ENCODE measurements at places on chromosomes 13 and 19.

DNA sequence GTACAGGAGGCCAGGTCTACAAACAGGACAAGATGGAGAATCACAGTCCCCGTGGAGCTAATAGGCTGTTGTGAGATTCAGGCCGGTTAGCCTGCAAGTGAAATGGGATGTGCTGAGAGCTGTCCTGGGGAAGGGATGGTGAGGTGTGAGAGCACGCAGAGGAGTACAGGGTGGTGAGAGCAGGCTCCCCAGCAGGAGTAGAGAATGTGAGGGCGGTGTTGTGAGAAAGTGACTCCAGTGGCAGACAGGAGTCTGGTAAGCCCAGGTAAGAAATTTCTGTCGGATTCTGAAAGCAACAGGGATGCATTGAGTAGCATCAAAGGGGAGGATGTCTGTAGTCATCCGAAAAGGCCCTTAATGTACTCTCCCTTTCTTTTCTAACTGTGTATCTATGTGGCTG is 50.7 kb upstream of the GPR183 start:
- no peak for DNase-seq

DNA sequence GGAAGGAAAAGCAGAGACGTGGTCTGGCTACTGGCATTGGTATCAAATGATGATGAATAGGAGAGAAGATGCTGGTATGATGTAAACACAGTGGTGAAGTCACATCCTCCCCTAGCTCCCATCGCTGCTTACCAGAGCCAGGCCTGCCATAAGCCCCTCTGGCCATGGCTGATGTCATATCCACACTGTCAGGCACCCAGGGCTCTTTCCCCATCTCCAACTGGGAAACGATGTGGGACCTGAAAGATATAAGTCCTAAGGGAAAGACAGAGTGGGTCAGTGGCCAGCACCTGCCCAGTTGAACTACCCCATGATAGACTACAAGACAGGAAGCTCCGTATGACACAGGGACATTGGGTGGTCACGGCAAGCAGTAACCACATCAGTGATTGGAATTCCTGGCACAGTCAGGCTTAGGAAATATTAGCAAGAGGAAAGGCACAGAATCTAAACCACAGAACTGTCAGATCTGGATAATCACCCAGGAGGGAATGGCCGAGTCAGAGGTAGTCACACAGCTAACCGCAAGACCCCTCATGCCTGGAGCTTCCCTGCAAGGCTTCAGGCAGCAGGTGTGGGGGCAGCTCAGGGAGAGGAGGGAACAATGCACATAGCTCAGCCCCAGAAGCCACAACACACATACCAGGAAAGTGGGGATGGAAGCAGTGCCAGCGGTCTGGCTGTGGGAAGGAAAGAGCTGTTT is 3.8 kb downstream of the ZNF792 start:
- no peak for DNase-seq

DNA sequence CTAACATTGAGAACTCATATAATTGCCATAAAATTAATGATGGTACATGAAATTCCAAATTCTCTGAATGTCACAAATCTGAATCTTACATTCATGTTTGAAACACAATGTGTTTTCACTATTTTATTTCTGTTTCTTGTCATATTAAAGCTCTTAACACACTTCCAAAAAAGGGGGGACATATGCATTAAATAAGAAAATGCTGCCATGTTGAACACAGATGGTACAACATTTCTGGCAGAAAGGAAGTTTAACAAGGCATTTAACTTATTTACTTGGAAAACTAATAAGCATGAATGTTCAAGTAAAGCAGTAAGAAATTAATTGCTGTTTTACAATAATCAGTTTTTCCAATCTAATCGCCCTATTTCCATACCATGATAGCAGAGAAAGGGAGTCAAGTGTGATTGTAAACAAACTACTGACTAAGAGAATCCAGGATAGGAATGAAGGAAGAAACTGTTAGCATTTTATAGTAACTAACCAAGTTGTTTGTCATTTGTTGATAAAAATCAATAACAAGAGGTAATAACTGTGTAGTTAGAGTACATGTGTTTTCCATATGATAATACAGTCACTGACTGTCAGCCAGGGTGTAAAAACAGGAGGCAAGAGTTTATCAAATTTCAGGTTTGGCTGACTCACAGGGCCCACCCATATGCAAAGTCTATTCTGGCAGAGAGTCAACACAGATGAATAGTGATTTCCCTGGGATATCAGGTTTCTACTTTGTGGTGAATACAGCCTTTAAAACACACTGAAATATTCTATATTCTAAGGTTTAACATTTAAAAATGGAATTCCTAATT is 5.7 kb upstream of the FOXO1 start:
- no peak for DNase-seq

GRCh38 chr19:18097217-18097992 is at the start of gene MAST3:
TSS of gene MAST3 (plus strand) at chr19:18097778. CDS start at chr19:18097793, 15 bp downstream.
- DNase-seq, result no peak

- no peak for DNase-seq
Measured at GRCh38 chr19:36449059-36449670, 30.7 kb upstream of the ZFP82 start.

DNA sequence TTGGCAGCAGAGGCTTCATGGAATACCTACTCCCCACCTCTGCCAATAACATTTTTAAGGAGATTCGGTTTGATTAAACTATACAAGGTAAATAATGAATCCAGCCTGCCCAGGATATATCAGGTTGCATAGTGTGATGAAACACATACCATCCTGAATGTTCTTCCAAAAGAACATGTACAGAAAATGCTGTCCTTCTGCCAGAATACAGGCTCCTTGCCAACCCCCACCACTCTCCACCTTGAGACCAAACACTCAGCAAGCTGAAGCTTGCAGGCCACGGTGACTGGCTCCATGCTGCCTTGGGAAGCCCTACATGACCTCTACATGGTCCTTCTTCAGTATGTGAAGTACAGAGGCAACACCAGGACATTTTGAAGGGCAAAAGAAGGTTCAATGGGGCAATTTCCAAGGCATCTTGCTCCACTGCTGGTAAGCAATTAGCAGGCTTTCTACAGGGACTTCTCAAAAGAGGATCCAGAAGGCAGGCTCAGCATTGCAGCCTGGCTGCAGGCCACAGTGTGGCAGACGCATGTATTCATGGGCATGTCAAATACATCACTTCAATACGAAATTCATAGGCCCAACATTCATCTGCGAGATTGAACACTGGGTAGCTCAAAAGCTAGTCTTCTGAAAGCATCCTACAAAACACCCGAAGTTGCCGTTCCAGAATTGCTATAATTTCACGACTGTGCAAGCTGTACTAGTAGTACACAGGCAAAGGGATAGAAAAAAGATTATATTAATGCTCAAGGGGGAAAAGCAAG is 62.4 kb upstream of the SERP2 start:
- DNase-seq, result peak; percentile 88

- no peak for DNase-seq
Measured at GRCh38 chr19:50826492-50827240, 3.1 kb upstream of the KLK1 start.
